ENCODE measurements at places on chromosomes 16 and 17. TPM values are rescaled to one million over a fixed set of nuclear protein-coding genes. Genes with fewer than 3 reads are reported as not detected.

- no peaks in the 10 kb centered on the region for H3K4me1 ChIP-seq
- H3K27ac ChIP-seq = no peak overlapping the region
- no peak overlapping the region for H3K4me3 ChIP-seq
- DNase-seq = no peak
- H3K36me3 ChIP-seq = peaks cover 79% of the 10 kb centered on the region
Observed at GRCh38 chr16:11721781-11722467, 20.7 kb downstream of the TXNDC11 start.

The MPV17L gene
- not detected for total RNA-seq

The ERBB2 gene
- 5.5 TPM for total RNA-seq

The KRT36 gene
- not detected for total RNA-seq

The ATP2C2 gene
- not detected for total RNA-seq

- no peaks in the 10 kb centered on the region for H3K4me1 ChIP-seq
- H3K4me3 ChIP-seq = no peak overlapping the region
- no peak for DNase-seq
- no peak overlapping the region for H3K27ac ChIP-seq
- H3K36me3 ChIP-seq = no peaks in the 10 kb centered on the region
Observed at GRCh38 chr17:55564081-55564480, 52.8 kb upstream of the SMIM36 start.

DNA sequence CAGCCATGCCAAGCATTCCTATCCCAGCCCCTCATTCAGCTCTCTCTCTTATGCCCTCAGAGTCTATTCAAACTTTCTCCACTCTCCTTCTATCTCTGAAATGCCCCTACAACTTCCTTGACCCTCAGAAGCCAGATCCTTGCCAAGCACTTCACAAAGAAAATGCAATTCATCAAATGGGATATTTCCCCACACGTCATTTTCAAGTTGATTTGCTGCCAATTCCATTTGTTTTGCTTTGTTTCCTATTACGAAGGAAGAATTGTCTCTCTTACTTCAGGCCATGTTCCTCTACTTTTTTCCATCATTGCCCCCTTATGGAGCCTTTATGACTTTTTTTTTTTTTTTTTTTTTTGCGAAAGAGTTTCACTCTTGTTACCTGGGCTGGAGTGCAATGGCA, 9.2 kb upstream of the ALOX12 start:
- no peaks in the 10 kb centered on the region for H3K36me3 ChIP-seq
- DNase-seq = no peak
- no peaks in the 10 kb centered on the region for H3K4me1 ChIP-seq

Measured in CD4-positive, CD25-positive, alpha-beta regulatory T cell (primary cell).